ENCODE measurements at places on chromosomes 5 and 9.

DNA sequence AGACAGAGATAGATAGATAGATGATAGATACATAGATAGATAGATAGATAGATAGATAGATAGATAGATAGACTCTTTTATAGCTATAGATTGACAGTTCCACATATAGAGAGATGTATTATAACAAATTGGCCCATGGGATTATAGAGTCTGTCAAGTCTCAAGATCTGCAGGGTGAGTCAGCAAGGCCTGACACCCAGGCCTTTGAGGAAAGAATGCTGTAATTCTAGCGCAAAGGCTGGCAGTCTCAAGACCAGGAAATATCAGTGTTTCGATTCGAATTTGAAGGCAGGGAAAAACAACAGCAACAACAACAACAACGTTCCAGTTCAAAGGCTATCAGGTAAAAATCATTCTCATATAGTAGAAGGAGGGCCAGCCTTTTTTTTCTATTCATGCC is 339.2 kb upstream of the CDH9 start:
- peak; percentile 2 for DNase-seq

DNA sequence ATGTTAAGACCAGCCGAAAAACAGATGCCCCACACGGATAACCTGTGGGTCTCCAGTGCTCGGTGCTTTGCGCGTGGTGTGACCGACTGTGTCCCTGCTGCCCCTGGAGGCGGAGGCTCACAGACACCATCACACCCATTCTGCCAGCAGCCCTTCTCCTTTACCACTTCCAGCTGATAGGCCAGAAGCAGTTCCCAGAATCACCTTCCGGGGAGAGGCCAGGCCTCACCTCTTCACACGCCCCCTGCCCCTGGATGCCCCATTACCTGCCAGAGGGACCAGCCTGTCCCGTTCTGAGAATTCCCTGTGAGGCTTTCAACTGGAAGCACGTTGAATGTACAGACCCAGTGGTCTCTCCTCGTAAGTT is 21.6 kb upstream of the LRRC14B start:
- no peak for DNase-seq

DNA sequence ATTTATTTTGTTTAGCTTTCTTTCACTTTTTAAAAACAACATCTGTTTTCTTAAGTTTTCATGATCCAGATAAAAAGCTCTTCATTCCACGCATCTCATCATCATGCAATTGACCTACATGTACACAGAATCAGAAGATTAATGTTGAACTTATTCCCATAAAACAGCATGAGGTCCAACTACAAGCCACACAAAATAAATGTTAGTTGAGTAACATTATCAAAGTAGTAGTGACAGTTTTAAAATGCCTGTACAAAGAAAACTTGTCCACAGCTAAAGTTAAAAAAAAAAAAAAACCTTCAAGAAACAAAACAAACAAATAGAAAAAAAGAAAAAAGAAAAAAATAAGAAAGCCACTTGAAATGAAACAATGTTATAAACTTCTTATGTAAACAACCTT is 846.3 kb downstream of the TLE1 start:
- no peak for DNase-seq

DNA sequence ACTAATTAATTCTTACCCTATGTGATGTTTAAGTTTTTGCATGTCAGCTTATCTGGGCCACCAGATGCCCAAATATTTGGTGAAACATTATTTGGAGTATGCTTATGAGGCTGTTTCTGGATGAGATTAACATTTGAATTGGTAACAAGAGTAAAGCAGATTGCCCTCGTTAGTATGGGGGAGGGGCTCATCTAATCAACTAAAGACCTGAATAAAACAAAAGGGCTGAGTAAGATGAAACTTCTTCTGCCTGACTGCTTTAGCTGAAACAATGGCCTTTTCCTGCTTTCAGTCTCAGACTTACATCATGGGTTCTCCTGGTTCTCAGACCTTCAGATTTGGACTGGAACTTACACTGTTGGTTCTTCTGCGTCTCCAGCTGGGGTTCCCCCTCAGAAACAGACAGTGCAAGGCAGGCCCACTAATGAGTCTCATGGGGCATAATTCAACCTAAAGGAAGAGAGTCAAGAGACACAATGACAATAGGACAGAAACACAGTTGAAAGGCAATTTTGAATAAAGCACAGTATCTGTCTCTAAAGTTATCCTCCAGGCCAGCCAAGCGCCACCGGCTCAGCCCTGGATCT is 288.4 kb downstream of the CAAP1 start:
- DNase-seq = no peak
